NCI-H2081 (cell line): ENCODE measurements at places on chromosomes 7 and 10.

DNA sequence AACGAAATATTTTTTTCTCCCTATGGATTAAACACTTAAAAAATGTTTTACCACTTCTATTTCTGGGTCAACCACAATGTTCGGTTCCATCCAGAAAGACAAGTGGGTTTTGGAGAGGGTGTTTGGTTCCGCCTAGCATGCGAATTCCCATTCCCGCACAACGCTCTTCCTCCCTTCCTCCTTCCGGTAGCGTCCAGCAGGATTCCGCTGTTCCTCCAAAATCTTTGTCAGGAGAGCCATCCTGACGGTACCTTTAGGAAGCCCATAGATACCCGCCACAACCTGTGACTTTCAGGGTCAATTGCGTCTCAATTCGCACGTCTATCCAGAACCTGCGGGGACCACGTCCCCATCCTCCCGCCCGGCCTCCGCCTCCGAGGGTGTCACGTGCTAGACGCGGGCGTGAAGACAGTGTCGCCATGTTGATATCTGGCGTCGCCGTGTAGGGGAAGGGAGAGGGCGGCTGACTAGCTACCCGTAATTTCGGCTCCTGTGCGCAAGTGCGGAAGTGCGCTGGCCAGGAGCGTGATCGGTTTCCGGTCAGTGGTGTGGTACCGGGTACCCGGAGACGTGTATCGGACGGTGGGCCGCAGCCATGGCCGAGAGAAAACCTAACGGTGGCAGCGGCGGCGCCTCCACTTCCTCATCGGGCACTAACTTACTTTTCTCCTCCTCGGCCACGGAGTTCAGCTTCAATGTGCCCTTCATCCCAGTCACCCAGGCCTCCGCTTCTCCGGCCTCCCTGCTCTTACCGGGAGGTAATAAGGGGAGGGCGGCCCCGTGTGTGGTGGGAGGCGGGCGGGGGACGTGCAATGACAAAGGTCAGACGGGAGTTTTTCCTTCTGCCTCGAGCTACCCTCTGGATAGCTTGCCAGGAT is at the start of gene SEC23IP:
Gene SEC23IP (plus strand): TSS at position 543 of the 878 bp plus-strand sequence. CDS start 53 bp downstream, at position 596.
- DNase-seq: peak; percentile 88

GRCh38 chr10:85926986-85927385 is 439.6 kb downstream of the GRID1 start:
- DNase-seq: no peak

DNA sequence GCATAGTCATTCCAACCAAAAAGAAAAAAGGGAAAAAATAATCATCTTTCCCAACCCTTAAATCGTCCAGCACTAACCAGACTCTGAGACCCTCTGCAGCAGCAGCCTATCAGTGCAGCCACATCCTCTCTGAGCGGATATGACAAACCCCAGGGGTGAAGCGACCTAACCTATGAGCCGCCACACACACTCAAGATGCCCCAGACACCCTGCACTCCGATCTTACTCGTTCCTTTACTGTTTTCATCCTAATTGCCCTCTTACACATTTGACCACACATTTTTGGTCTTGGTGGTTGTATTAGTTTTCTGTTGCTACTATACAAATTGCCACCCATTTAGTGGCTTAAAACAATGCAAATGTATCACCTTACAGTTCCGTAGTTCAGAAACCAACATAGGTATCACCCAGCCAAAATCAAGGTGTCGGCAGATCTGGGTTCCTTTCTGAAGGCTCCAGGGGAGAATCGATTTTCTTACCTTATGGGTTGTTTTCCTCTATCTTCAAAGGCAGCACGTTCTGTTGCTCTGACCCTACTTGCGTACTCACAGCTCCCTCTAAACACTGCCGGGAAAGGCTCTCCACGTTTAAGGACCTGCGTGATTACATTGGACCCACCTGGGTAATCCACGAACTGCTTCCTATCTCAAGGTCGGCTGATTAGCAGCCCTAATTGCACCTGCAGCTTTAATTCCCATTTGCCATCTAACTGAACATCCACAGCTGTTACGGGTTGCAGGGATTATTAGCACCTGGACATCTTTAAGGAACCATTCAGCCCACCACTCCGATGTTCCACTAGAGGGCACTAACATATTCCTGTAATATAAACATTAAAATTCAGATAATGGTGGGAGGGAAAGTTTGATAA is 37.3 kb upstream of the PRSS1 start:
- DNase-seq: peak; percentile 38

DNA sequence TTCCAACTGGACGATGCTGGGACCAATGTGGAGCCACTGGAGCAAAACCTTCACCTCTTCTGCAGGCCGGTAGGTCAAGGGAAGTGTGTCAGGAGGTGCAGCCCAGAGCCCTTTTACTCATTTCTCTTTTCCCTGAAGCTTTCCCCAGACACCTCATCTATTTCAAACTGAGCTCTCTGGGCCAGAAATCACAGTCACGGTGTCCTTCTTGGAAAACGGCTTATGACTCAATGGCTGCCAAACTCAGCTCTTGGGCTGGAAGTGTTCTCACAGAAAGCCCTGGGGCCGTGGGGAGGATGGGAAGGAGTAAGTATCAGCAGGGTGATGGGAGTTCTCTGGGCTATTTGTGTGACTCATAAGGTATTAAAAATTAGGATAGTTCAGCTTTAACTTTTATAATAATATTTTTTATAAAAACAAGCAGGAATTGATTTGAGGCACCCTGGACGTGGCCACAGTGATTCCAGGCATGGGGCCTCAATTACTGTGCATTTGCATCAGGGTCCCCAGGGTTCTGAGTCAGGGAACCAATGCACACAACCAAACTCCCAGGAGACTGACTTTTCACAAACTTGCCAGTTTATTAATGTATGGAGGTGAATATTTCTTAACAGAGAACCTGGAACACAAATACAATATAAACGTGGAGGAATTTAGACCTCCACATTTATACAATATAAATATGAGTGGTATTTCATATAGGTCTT is 187.4 kb upstream of the TMEM72 start:
- DNase-seq: no peak

DNA sequence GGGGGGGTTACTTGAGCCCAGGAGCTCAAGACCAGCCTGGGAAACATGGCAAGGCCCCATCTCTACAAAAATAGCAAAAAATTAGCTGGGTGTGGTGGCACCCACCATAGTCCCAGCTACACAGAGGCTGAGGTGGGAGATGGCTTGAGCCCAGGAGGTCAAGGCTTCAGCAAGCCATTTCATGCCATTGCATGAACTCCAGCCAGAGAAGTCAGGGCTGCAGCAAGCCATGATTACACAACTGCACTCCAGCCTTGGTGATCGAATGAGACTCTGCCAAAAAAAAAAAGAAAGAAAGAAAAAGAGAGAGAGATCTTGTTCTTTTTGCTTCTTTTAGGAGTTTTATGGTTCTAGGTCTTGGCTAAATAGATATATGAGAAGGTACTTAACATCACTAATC is 200.2 kb upstream of the PHYHIPL start:
- DNase-seq: no peak
